Mesangial cell (primary cell): ENCODE measurements at places on chromosomes 2 and 18. TPM values are rescaled to one million over a fixed set of nuclear protein-coding genes. Genes with fewer than 3 reads are reported as not detected.

IL1R2 gene
- 0.38 TPM in 1 of 2 replicates, not detected in the other for total RNA-seq

C2orf66 gene
- under 0.01 TPM in 1 of 2 replicates, not detected in the other for total RNA-seq

DOCK10 gene
- total RNA-seq, result 2.0 and 15.6 TPM in 2 replicates

SLC11A1 gene
- total RNA-seq, result 0.63 TPM in 1 of 2 replicates, not detected in the other

PCARE gene
- total RNA-seq, result not detected in 2 replicates

PLA2R1 gene
- 3.6 and 5.7 TPM in 2 replicates for total RNA-seq

ABCG8 gene
- total RNA-seq, result not detected in 2 replicates

RAB6D gene
- total RNA-seq, result under 0.01 TPM in 1 of 2 replicates, not detected in the other

THSD7B gene
- 0.13 TPM in 1 of 2 replicates, not detected in the other for total RNA-seq

PPP1CB gene
- 79.5 and 83.0 TPM in 2 replicates for total RNA-seq

LRRC30 gene
- not detected in 2 replicates for total RNA-seq

CHN1 gene
- total RNA-seq, result 10.8 and 18.7 TPM in 2 replicates

BIN1 gene
- 146 and 222 TPM in 2 replicates for total RNA-seq

MROH2A gene
- not detected in 2 replicates for total RNA-seq

ALMS1 gene
- total RNA-seq, result 12.2 and 16.0 TPM in 2 replicates

STEAP3 gene
- total RNA-seq, result 46.6 and 53.1 TPM in 2 replicates

NDUFV2 gene
- total RNA-seq, result 102 and 113 TPM in 2 replicates

CXCR2 gene
- total RNA-seq, result not detected in 2 replicates

CCDC93 gene
- 7.3 and 8.7 TPM in 2 replicates for total RNA-seq

PIGN gene
- 11.8 and 14.2 TPM in 2 replicates for total RNA-seq

ACOXL gene
- total RNA-seq, result not detected in 2 replicates

HNMT gene
- total RNA-seq, result 0.33 and 1.6 TPM in 2 replicates

MYO5B gene
- 12.2 and 24.6 TPM in 2 replicates for total RNA-seq

DES gene
- 0.98 and 30.6 TPM in 2 replicates for total RNA-seq

SIX2 gene
- 9.6 and 15.2 TPM in 2 replicates for total RNA-seq

C2orf81 gene
- 2.4 and 4.9 TPM in 2 replicates for total RNA-seq

PAX8 gene
- total RNA-seq, result 118 and 299 TPM in 2 replicates

BOK gene
- total RNA-seq, result 77.7 and 133 TPM in 2 replicates

MAP2 gene
- 18.4 and 31.8 TPM in 2 replicates for total RNA-seq

EFR3B gene
- total RNA-seq, result 1.1 and 1.3 TPM in 2 replicates

FLACC1 gene
- total RNA-seq, result 0.89 TPM in 1 of 2 replicates, not detected in the other

LIMS3 gene
- 0.81 and 4.3 TPM in 2 replicates for total RNA-seq

MC2R gene
- not detected in 2 replicates for total RNA-seq

NFE2L2 gene
- 25.7 and 30.2 TPM in 2 replicates for total RNA-seq

PLCD4 gene
- total RNA-seq, result 4.2 TPM in 1 of 2 replicates, not detected in the other

GALNT13 gene
- total RNA-seq, result 0.33 and 0.38 TPM in 2 replicates

KCNG2 gene
- total RNA-seq, result not detected in 2 replicates

ERFE gene
- 34.5 and 35.4 TPM in 2 replicates for total RNA-seq

IL36A gene
- not detected in 2 replicates for total RNA-seq

DSC2 gene
- 10.4 TPM in 2 replicates for total RNA-seq

ZNF396 gene
- 0.33 and 0.89 TPM in 2 replicates for total RNA-seq

SPDYA gene
- total RNA-seq, result not detected in 2 replicates

HOXD13 gene
- total RNA-seq, result not detected in 2 replicates

CFAP210 gene
- under 0.01 TPM in 1 of 2 replicates, not detected in the other for total RNA-seq

AQP12A gene
- total RNA-seq, result not detected in 2 replicates
